ENCODE measurements at places on chromosomes 2 and 18.

GRCh38 chr2:115248066-115248465 lies 805.6 kb downstream of the DPP10 start:
- no peak for DNase-seq

DNA sequence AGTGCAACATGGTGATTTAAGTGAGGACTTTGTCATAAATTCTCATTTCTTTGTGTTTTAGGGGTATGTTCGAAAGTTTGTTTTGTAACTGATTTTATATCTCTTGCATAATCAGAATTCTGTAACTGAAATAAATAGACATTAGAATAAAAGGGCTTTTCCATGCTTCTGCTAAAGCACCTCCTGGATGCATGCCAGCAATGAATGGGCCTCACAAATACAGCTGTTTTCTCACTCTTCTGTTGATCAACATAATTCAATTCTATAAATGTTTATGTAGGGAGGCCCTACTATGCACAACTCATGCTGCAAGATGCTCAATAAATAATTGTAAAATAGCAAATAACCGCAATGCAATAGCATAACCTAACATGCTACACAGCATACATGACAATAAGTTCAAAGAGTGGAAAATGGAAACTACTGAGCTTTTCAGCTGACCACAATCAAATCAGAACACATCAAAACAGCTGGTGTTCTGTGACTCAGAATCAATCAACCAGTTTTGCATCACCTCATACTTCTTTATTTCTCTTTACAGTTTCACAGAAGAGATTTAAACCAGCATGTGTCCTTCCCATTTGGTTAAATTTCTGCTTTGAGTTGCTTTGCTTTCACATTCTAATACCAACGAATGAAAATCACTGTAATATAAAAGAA lies 11.0 kb downstream of the CDH7 start:
- DNase-seq = no peak

GRCh38 chr18:58608216-58608615 lies 20.7 kb downstream of the ALPK2 start:
- no peak for DNase-seq

DNA sequence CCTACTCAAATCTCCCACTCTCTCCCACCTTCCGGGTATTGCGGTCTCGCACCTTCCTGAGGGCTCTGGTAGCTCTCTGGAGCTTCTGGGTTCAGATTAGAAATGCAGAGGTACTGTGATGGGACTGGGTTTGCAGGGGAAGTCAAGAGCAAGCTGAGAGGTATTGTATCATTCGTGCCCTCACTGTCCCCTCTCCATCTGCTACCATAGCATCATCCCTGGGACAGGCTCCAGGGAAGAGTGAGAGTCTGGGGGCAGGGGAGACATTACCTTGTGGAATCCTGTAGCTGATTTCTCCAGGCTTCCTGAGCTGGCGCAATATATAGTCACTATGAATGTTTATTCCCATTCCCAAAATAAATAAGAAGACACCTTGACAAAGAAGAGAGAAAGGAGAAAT lies 49.6 kb downstream of the SRD5A2 start:
- DNase-seq = no peak

GRCh38 chr18:59055345-59056032 lies 84.2 kb upstream of the SEC11C start:
- DNase-seq = no peak

DNA sequence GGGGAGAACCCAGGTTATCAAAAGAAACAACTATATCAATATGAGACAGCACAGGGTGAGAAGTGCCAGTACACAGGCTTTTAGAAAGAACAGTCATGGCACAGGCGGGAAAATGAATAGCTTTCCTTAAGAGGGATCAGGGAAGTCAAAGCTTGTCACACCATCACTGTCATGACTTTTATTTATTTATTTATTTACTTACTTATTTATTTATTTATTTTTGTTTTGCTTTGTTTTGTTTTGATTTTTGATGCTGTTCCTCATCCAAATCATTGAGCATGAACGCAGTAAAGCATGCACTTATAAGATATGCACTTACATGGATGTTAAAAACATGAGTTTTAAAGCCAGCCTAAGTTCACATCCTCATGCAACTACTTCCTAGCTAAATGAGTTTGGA lies 19.3 kb upstream of the CRIM1 start:
- no peak for DNase-seq

DNA sequence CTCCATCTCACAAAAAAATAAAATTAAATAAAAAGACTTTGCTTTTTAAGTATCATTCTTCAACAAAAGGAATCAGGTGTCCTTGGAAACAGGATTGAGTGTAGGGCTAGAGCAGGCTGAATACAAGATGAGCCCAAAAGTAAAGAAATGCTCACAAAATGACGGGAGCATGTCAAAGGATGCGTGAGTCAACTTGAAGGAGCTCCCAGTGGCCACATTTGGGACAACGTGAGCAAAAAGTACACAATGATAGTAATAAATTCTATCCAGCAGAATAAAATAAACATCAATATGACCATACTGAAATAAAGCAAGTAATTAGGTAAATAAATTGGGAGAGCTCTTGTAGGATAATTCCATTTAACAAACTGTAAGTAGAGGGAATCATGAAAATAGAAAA lies 220.7 kb downstream of the PHLPP1 start:
- no peak for DNase-seq

- DNase-seq = no peak
Observed at GRCh38 chr2:156908825-156909224, 348.7 kb upstream of the GALNT5 start.

All from bone marrow (tissue), 2 donors.